Activated naive CD8-positive, alpha-beta T cell treated with anti-CD3 and anti-CD28 coated beads, Interleukin-2, amount 10 ng/mL, durations not matched to agents 7 days and 5 days (primary cell): ENCODE measurements at places on chromosomes 7 and 10. TPM values are rescaled to one million over a fixed set of nuclear protein-coding genes. Genes with fewer than 3 reads are reported as not detected.

The LIPN gene
- not detected for total RNA-seq

- no peak for DNase-seq
These were observed 571 bp downstream of the KDM7A start for GRCh38 chr7:140176122-140176701.

GRCh38 chr7:98107313-98107721 is 655 bp downstream of the LMTK2 start:
- no peak for DNase-seq

- DNase-seq, result no peak
These were observed 59.1 kb downstream of the AUTS2 start for GRCh38 chr7:69657331-69657730.

GRCh38 chr7:157263156-157263555 is 73.6 kb upstream of the DNAJB6 start:
- DNase-seq, result no peak

- no peak for DNase-seq
These were observed 49.6 kb upstream of the PSMG3 start for GRCh38 chr7:1619152-1620079.

GRCh38 chr7:95126053-95126709 is 198.2 kb downstream of the PON1 start:
- no peak for DNase-seq

DNA sequence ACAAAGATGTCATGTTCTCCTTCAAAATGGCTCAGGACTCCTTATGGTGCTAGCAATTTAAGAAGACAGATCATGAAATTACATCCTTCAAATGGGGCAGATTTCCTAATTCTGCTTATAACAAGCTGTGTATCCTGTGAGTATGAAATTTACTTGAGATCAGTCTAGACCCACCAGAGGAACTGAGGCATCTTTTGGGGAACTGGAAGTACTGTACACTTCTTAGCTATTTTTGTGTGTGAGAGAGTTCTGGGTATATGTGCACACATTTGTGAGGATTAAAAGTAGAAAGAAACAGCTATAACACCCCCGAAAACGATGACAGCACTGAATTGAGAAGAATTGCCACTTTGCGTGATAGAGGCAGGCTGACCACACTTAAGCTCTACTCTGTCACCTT is 187.0 kb upstream of the CCDC6 start:
- DNase-seq, result no peak

GRCh38 chr7:67743501-67743900 is 746.9 kb downstream of the TYW1 start:
- no peak for DNase-seq

DNA sequence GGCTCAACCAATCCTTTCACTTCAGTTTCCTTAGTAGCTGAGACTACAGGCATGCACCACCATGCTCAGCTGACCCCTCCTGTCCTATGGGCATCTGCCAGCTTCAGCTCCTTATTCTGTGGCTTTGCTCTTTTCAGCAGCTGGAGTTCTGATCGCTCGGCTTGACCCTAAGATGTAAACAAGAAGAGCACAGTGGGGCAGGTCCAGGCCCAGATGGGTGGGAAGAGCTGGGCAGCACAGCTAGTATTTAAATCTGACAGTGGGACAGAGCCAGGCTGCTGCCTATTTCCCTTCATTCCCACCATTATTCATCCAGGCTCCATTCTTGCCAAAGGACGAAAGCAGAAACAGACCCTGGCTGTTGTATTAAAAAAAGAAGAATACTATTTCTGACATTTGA is 494.9 kb upstream of the PODXL start:
- no peak for DNase-seq

DNA sequence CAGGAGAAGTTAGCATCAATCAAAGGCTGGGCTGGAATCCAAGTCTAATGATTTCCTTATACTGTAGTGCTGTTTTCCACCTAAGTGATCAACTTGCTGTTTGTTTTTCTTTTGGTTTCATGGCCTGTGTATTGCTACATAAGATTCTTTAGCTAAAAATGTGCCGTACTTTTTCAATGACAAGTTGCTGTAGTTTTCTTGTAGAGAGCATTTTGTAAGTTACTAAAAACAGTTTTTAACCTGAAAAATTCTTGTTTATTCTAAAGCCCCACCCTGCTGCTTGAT is 1.3 kb downstream of the HELLS start:
- no peak for DNase-seq

The ZNRF2 gene
- 27.1 TPM for total RNA-seq

The NUTM2E gene
- 0.37 TPM for total RNA-seq

DNA sequence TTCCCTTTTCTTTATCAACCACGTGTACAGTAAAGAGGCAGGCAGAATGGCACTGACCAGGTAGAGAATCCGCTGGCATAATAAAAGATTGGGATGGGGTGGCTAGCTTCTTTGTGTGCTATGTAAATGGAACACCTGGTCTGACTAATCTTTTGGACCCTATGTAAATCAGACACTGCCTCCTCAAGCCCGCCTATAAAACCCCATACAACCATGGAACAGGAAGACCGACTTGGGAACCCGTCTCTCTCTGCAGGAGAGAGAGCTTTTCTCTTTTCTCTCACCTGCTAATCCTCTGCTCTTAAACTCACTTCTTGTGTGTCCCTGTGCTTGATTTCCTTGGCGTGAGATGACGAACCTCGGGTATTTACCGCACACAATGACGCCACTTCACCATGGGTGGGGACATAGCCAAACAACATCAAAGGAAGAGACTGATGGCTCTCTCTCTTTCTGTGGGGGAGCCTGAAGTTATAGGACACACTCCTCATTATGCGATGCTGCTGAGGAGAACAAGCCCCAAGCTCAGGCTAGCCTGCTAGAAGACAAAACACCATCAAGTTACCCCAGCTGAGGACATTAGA is 94.2 kb downstream of the ARL5B start:
- DNase-seq, result no peak

DNA sequence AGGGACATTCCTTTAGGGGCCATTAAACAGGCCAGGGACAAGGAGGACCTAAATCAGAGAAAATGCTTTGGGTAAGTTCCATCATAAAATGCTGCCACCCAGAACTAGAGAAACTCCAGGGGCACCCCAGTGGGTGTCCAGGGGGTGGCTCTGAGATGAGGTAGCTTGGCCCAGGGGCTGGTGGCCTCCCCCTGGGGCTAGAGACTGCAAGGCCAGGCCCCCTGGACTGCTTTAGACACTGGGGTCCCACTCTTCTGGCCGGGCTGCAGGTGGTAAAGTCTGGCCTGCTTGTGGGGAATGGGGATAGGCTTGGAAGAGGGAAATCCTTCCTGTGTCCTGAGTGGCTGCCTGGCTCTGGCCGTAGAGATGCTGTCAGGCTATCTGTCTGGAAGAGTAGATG is 169.6 kb upstream of the PODXL start:
- no peak for DNase-seq

DNA sequence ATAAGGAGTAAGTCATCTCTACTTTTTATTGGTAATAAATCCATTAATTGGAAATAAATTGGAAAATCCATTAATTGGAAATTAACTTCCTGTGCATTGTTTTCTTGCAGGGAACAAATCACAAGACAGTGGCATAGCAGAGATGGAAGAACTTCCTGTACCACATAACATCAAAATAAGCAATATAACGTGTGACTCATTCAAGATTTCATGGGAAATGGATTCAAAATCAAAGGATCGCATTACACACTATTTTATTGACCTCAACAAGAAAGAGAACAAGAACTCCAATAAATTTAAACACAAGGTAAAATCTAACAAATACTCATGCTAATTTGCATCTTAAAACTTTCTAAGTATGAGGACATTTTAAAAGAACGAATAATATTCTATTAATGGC is 57.8 kb downstream of the PHYHIPL start:
- no peak for DNase-seq

The CYP3A7 gene
- total RNA-seq, result not detected

The MAPK8 gene
- 32.7 TPM for total RNA-seq

GRCh38 chr7:84324136-84324630 is 129.6 kb upstream of the SEMA3A start:
- DNase-seq, result no peak

- DNase-seq, result no peak
These were observed 137.1 kb downstream of the ZNF365 start for GRCh38 chr10:62511238-62511637.

The LIPM gene
- total RNA-seq, result not detected

DNA sequence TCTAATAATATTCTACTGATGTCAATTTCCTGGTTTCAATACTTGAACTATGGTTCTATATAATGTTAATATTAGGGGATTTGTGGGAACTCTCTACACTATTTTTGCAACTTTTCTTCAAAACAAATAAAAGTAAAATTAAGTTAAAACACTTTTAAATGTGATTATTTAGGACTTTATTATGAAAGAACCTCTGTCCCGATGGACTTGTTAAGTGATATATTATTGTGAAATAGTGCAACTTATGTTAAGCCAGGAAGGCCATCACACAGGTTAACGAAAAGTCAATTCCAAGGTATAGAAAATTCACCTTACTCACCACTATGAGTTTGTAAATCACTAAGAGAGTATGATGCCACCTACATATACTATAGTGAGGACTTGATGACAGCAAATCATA is 79.2 kb downstream of the IMMP2L start:
- no peak for DNase-seq

DNA sequence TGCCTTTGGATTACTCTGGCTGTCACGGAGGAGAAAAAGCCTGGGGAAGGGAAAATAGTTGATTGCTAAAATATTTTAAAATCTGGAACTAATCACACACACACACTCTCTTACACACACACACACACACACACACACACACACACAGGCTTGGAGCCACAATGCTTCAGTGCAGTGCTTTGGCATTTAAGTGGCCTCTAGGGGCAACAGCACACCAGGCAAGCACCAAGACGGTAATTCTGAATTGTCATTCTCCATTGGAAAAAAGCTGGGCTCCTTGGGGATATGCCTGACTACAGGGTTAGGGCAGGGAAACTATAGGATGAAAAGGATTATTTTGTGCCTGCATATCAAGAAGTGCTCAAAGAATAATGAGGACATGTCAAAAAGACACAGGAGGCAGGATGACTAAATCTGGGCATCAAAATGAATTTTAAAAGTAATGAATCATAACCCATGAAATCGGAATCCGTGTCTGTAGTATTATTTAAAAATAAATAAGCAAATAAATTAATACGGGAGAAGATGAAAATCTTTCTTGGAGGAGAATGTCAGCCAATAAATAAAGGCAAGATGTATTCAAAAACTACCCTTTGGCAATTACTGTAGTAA is 30.4 kb upstream of the DDC start:
- no peak for DNase-seq

GRCh38 chr10:106815427-106816043 is 349.0 kb downstream of the SORCS1 start:
- no peak for DNase-seq

GRCh38 chr10:33193701-33194521 is 140.6 kb downstream of the NRP1 start:
- DNase-seq, result no peak

The PNLIP gene
- not detected for total RNA-seq

The RADIL gene
- 0.28 TPM for total RNA-seq

The EPHA1 gene
- total RNA-seq, result 28.2 TPM
